ENCODE measurements at places on chromosomes 16 and 17.

DNA sequence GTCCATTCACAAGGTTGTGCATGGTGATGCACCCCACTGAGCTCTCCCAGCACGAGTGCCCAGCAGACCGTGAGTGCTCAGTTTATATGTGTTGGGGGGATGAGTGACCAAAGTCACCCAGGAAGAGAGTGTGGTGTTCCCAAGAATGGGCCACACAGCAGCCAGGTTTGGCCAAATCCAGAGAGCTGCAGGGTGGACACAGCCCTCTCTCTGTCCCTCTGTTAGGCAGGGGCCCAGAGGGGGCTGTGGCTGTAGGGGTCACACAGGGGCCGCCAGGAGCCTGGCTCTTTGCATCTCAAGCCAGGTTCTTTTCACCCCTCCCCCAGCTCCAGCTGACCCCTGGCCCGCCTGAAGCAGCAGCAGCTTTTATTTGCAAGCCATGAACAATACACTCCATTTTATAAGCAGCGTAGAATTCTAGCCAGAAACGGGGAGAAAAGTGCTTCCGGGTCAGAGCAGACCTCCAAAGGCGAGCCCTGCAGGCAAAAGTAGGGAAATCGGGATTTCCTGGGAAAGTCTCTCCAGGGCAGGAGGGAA, 13.3 kb downstream of the COTL1 start:
- DNase-seq = no peak

DNA sequence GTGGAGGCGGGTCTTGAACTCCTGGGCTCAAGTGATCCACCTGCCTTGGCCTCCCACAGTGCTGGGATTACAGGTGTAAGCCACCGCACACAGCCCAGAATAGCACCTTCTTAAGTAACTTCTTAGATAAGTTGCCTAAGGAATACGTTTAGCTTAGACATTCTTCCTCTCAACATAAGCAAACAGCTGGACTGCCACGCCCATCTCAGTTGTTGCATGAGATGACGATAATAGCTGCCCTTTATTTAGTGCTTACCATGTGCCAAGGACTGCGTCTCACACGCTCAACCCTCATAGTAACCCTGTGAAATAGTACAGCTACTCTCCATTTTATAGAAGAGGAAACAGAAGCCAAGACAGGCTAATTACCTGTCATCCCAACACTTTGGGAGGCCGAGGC, 11.8 kb downstream of the HASPIN start:
- no peak for DNase-seq

DNA sequence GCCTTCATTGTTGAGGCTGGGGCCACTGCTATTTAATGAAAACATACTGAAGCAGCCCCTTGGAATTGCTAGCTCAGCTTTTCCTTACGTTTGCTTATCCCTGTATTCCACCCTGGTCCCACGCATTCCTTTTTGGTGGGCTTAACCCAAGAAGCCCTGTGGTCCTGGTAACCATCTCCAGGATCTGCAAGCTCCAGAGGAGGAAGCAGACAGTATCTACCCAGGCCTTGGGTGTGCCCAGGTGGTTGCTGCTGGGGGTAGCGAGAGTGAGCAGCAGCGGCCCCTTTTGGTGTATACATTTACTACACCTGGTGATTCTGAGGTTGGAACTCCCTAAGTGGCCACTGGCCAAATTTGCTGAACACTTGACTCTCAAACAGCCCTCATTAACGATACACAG, 97.7 kb downstream of the CBLN1 start:
- no peak for DNase-seq

DNA sequence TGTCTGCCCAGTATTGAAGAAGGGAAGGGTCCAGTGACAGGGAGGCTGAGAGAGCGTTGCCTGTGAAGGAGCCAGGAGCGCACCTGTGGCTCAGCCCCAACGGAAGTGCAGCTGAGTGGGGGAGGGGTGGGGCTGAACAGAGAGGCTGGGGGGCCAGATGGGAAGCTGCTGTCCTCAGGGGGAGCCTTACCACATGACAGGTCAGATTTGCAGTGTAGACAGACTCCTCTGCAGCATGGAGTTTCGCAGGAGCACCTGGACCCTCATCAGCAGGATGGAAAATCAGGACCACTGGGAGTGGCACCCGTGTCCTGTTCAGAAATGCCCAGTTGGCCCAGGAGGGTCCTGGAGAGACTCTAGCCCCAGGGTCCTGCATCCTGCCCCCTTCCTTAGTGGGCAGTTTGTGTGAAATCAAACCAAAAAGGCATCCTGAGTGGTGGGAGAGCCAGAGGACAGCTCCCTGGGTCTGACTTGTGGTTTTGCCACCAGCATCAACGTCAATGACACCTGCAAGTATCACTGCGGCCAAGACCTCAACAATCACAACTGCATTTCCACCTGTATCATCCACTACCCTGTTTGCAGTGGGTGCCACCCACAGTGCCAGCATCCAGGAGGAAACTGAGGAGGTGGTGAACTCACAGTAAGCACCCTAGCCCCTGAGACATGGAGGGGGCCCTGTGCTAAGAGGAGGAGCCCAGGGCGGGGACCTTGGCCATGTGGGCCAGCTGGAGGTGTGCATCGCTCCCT, 7.8 kb downstream of the CD300A start:
- DNase-seq = no peak

Measured in stimulated activated CD4-positive, alpha-beta T cell treated with anti-CD3 and anti-CD28 coated beads, TNF-alpha, amount 100 ng/mL, for 1 hour (primary cell).